Naive B cell (primary cell): ENCODE measurements at places on chromosomes 7 and 10.

DNA sequence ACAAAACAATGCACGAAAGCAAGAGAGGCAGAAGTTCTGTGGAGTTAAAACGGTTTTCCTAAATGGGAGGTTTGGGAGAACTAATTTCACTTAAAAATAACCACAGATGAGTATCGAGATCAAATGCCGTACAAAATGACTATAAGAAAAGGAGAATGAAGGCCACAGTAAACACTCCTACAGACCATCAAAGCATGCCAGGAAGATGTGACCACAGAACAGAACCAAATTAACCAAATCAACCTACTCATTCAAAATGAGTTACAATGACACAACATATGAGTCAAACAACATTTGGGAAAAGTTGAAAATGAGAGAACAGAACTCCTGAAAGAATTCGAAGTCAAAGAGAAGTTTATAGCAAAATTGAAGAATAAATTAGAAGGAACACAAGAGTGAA is 24.3 kb upstream of the DOCK1 start:
- DNase-seq: no peak

DNA sequence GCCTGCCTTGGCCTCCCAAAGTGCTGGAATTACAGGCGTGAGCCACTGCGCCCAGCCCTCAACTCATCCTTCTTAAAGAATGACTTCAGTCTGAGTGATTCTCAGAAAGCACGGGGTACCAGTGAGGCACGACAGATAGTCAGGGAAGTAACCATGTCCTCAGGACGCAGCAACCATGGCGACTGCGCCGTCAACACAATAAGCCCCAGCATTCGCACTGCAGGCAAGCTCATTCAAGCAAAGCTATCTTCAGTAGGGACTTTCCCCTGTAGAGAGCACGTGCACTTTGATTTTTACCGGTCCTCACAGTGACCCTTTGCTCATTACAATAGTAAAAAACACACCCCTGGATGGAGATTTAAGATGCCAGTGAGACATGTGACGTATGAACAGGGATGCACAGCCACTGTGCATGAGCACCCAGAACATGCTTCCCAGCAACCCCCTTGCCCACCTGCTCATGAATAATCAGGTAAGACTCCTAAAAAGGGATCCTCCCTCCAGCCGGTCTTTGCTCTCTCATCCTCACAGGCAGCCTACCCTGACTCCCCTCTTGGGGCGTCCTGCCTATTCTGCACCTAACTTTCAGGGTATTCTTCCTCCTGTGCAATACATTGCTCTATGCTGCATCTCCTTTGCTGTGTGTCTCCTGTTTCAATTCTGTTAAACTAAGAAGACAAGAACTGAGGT is 9.1 kb downstream of the WDR86 start:
- peak; percentile 85 for DNase-seq

DNA sequence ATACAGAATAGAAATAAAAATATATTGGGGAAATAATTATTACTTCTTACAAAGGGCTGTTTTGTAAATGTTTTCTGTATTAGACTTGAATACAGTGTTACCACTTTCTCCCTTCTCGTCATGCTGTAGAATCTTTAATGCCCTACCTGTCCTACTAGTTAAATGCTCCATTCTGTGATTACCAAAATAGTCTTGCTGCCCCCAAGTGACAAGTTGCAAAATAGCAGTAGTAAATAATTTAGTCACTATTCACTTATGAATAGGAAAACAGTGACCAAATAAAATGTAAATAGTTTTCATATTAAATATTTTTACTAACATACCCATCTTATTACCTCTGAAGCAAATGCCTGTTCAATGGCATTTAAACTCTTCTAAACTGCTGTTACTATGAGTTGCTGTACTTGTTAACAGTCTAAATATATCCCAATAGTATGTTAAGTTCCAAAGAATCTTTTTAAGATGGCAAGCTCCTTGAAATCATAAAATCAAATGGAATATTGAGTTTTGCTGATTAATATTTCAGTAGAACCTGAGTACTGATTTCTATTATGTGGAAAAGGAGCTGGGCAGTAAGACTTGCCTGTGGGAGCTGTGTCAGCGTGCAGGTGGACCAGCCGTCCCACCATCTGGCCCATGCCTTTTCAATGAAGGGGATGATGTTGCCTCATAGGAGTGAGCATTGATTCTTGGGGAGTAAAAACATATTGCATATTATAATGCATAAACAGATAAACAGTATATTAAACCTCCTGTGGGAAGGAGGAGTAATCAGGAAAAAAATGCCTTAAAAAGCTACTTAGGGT is 18.1 kb upstream of the OIT3 start:
- DNase-seq: peak; percentile 2

DNA sequence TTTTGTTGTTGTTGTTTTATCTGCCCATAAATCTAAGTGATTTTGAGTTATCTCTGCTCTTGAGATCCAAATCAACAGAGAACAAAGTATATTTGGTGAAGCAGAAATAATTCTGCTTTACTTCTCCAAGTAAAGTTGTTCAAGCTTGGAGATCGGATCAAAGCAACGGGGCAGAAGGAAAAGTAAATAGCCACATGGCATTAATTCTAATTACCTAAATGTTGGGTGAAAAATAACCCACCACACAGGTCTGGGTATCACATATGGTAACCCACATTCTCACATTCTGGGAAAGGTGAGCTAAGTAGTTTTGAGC is 3.1 kb downstream of the NRP1 start:
- no peak for DNase-seq

GRCh38 chr7:112484671-112485167 is 3.9 kb downstream of the LSMEM1 start:
- DNase-seq: no peak

DNA sequence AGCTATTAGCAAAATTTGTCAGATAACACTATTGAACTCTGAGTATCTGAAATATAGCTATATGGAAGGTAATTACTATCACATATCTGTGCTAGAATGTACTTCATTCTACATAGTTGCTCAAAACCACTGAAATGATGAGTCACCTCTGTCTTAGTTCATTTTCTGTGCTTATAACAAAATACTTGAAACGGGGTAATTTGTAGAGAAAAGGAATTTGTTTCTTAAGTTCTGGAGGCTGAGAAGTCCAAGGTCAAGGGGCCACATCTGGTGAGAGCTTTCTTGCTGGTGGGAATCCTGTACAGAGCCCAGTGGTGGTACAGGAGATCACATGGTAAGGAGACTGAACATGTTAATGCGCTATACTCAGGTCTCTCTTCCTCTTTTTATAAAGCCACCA is 41.9 kb upstream of the TNKS2 start:
- DNase-seq: no peak

GRCh38 chr7:70178787-70179186 is 580.5 kb downstream of the AUTS2 start:
- DNase-seq: no peak

GRCh38 chr7:132486274-132486610 is 90.0 kb downstream of the PLXNA4 start:
- no peak for DNase-seq

- DNase-seq: no peak
Measured at GRCh38 chr10:76049581-76050290, 618.3 kb downstream of the LRMDA start.

DNA sequence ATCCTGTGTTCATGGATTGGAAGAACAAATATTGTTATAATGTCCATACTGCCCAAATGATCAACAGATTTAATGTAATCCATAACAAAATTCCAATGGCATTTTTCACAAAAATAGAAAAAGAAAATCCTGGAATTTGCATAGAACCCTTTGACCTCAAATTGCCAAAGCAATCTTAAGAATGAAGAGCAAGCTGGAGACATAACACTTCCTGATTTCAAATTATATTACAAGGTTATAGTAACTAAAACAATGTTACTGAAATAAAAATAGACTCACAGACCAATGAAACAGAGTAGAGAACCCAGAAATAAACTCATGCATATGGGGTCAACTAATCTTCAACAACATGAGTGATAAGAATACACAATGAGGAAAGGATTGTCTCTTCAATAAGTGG is 302.5 kb downstream of the PHTF2 start:
- DNase-seq: no peak

DNA sequence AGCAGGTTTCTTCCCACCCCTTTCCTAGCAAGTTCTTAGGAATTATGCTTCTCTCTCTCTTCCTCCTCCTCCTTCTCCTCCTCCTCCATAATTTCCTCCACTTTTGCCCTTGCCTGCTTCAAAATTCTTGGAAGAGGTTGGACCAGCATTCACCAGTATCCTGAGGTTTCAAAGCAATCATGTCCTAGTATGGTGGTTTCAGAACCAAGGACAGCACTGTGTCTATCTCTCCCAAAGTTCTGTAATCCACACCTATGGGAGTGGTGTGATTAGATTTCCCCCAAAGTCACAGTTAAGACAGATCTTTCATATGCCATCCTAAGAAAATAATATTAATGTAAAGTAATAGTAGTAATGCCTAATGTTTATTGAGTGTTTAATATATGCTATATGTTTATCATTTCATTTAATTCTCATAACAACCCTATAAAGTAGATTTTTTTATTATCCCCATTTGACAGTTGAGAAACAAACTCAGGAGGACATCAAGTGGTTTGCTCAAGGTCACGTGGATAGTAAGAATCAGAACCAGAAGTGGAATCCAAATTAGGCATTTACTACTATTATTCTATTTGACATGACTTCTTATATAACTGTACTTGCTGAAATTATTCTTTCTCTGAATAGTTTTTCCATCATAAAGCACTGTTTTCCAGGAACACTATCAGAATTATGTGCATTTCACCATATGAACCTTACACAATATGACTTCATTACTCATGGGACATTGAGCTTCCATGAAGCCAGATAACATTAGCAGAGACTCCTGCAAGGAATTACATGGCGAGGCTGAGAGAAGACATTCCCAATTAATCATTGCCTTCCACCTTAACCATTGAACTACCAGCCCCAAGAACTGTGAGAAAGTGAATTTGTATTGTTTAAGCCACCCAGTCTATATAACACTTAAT is 91.4 kb downstream of the IPMK start:
- no peak for DNase-seq

- no peak for DNase-seq
Measured at GRCh38 chr7:149867762-149868622, 5.8 kb upstream of the ATP6V0E2 start.

DNA sequence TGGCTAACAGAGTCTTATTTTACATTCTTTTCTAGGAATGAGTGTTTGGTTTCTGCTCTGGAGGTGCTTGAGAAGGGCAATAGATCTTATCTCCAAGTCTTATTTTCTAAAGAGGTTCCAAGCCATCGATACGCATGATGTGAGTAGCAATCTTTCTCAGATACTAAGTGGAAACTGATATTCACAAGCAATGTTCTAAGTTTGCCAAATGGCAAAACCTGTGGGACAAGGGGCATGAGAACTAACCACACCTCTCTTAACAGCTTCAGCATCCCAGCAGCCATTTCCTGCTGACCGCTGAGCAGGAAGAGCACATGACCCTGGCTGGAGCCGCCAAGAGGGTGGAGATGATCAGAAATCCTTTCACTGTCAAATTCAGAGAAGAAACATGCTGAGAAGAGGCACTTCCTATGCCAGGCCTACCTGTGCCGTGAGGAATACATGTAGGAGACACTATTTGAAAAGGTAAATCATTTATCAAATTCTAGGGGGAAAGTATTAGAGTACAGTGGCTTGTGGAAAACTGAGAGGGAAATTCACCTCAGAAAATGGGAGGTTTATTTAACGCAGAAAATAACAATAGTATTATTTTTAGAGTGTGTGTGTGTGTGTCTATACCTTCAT is 35.2 kb downstream of the CCDC71L start:
- DNase-seq: no peak

DNA sequence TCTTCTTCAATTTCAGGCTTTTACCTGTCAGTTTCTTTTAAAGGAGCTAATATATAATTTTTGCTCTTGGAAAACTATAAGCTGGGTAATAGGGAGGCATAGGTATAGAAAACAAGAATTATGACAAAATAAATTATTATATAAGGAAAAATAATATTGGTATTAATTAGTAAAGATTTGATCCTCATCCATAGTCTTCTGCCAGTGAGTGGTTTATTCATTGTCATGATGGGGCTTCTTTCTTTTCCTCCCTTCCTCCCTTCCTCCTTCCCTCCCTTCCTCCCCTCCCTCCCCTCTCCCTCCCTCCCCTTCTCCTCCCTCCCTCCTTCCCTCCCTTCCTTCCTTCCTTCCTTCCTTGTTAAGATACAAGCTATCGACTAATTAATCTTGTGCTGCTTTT is 698.6 kb downstream of the SORCS3 start:
- DNase-seq: no peak

GRCh38 chr7:112501801-112502503 is 21.2 kb downstream of the LSMEM1 start:
- DNase-seq: no peak

DNA sequence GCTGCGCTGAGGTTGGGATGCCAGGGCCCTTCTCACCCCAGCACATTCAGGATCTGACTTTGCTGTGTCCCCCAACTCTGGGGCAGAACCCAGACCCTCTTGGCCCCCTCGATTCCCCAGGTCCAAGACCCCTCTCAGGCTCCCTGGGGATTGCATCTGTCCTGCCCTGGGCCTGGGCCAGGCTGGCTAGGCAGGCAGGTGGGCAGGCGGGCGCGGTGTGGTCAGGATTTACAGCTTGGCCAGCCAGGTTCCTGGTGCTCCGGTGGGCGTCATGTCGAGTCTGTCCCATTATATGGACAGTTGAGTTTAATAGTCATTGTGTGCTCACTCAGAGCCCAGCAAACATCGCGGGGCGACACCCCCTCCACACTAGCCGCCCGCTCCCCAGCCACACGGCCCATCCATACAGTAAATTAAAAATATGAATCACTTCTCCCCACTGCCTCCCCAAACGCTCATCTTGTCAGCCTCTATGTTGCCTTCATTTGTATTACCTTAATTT is 23.5 kb downstream of the POLL start:
- no peak for DNase-seq

- no peak for DNase-seq
Measured at GRCh38 chr10:132585732-132586722, 48.4 kb downstream of the INPP5A start.

DNA sequence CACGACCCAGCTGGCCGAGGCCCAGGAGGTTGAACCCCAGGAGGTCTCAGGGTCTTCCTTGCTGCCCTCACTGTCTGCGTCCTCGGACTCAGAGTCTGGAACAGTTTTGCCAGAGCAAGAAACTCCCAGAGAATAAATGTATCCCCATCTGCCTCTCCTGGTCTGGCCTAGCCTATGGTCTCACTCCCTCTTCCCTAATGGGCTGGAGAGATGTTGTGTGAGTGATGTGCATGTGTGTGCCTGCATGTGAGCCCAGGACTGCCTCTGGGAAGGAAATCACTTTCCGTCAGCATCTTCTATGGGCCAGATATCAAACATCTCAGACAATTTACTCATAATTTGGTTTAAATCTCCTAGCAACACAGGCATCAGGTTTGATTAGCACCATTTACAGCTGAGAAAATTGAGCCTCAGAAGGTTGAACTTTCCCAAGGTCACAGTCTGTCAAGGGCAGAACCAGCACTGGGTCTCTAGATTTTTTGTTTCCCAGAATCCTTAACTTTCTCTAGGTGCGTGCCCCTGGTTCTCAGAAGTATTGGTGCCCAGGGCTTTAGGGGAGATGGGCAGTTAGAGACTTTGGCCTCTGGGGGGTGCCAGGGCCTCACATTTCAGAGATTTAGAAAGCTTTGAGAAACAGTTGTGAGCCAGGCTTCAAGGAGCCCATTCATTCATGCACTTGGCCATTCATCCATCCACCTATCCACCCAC is 4.9 kb downstream of the TMEM270 start:
- DNase-seq: no peak
